ENCODE measurements at places on chromosomes 7 and 10. TPM values are rescaled to one million over a fixed set of nuclear protein-coding genes. Genes with fewer than 3 reads are reported as not detected.

GRCh38 chr10:119421891-119422681, 120.4 kb downstream of the RGS10 start:
- DNase-seq = no peak

GRCh38 chr10:75910032-75910431, 478.6 kb downstream of the LRMDA start:
- DNase-seq = no peak

- DNase-seq = no peak
Observed at GRCh38 chr10:117534321-117535297, 7.9 kb upstream of the EMX2 start.

- no peak for DNase-seq
Observed at GRCh38 chr7:134784251-134785049, 5.0 kb downstream of the CALD1 start.

DNA sequence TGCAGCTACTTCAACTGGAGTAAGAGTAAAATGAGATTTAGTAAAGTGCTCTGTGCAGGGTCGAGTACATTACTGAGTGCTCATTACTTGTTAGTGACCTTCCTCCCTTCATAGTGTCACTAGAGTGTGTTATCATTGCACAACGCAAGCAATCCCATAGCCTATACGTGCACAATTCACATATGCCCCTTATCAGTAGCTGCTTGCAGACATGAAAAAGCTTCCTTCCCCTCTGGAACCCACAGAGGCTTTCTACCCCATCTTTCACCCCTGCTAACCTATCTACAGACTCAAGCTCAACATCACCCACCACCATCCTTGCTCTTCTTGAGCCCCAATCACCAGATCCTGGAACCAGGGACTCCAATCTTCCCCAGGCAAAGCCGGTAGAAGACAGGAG, 59.3 kb downstream of the C7orf25 start:
- DNase-seq = no peak

DNA sequence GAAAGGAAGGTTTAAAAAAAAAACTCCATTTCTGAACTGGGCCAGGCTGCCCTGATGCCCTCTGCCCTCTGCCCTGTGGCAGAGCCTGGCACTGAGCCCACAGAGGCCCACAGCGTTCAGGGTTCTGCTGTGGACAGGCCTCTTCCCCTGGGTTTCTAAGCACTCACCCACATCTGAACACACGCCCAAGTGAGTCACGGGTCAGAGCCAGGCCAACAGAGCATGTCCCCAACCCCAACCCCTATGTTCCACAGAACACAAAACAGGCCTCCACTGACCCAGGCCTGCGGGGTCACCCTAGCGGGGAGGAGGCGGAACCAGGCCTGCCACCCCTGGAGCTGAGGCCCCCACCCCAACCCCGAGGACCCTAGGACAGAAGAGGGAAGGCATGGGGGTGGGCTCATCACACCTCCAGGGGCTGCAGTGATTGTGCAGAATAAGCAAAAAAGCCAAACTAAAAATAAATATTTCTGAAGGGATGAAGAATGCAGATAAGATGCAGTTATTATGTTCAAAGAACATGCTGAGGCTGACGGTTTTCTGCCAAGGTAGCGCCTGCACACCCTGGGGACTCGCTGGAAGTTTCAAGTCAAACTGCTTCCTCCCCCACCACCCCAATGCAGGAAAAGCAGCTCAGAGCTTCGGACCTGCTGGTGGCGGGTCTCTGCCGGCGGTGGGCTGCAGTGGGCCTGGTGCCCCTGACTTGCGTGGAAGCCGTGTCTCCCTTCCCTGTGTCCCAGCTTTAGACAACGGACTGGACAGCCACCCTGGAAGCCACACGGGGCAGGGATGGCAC, 5.4 kb downstream of the WDR86 start:
- no peak for DNase-seq

DNA sequence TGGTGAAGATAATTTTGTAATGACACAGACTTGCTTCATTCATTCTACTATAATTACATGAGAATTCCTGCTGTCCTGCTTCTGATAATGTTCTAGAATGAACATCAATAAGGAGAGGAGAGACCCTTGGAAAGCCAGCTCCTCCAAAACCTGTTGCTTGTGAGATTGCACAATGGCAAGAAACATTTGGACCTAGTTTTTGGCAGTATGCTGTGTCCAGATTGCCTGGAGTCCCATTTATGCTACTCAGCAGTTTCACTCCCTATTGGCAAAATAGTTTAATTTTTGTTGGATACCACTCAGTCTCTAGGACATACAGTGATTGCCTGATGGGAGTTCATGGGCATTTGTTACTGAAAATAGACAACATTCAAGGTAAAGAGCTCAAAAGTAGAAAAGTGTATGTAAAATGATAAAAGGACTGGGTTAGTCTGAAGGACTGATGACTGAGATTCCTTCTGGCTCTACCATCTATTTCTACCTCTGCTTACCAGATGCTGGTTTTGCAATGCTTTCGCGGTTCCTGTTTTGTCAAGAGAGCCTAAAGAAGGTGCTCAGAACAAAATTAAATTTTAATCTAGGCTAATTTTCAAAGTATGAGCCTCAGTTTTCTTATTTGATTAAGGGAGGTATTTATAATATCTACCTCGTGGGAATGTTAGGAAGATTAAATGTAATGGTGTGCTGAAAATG, 8.0 kb upstream of the ACTR3B start:
- DNase-seq = no peak

GRCh38 chr7:1725199-1725690, 55.2 kb downstream of the ELFN1 start:
- DNase-seq = no peak

DNA sequence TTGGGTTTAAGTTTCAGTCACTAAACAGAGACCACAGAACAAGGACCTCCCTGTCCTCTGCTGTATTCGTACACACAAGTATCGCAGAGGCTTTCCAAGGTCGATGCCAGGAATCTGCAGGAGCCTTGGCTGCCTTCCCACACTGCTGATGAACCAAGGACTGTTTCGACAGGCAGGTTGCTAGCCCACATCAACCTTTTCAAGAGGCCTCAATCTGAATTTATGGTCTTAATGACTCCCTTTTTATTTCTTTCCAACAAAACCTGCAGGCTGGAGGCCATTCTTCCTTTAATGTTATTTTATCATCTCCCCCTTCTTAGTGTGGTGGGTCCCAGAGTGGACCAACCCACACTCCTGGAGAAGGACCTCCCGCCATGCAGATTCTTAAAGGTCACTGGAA, 45.6 kb downstream of the JCAD start:
- no peak for DNase-seq

DNA sequence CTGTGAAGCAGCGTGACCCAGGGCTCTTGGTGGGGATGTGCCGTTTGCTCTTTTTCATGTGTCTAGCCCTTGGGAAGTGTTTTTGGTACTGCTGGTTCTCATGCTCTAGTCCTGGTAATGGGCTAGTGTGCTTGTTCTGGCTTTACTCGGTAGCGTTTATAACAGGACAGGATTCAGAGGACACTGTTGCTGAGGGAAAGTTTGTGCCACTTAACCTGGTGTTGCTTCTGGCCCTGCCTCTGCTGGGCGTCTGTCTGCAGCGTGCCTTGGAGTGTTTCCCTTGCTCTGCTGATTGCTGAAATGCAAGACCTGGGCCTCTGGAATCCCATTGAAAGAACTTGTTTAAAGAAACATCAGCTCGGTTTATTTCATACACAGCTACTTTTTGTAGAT, 35.0 kb downstream of the INPP5A start:
- DNase-seq = no peak

DNA sequence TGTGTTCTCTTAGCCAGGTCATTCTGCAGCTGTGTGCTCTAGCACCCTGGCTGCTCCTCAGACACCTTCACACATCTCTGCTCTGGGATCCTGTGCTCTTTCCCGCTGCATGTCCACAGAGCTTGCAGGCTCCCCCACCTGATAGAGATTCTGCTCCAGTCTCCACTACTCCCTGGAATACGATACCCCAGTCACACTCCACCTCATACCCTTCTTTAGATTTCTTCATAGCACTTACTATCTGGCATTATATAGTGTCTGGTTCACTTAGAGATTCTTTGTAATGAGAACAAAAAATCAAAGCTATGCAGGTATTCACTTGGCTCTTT, 88.0 kb downstream of the CELF2 start:
- no peak for DNase-seq

DNA sequence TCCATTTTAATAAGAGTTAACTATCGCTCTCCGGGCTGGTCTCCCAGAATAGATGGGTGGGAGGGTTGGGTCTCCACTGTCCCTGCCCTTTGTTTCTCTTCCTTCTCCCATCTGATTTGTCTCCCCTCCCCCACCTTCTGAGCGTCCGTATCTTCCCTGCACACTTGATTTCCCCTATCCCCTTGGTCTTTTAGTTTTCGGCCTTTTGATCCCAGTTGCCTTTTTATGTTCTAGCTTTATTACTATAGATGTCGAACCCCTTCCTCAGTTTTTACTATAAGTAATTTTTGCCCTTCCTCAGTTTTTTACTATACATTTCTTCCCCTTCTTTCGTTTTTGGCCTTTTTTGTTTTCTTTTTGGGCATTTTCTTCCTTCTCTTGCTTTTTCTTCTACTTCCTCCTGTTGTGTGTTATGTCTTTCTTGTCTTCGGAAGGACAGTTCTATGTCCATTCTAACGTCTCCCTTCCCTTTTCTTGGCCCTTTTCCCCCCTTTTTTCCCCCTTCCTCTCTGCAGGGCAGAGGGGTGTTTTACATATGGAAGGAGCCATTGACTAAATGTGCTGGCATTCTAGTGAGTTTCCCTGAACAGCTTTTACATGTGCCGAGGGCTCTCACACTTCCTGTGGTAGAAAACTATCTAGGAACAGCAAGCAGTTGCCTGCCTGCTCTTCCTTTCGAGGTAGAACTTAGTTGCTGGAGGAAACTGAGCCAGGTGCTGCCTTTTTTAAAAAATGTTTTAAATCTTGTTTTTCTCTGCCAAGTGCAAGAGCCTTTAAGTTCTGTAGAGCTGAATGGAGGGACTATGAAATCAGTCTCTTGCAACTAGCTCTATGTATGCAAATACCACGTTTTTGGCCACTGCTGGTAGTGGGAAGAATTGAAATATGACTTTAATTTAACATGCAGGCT, 2.8 kb downstream of the TET1 start:
- no peak for DNase-seq

DNA sequence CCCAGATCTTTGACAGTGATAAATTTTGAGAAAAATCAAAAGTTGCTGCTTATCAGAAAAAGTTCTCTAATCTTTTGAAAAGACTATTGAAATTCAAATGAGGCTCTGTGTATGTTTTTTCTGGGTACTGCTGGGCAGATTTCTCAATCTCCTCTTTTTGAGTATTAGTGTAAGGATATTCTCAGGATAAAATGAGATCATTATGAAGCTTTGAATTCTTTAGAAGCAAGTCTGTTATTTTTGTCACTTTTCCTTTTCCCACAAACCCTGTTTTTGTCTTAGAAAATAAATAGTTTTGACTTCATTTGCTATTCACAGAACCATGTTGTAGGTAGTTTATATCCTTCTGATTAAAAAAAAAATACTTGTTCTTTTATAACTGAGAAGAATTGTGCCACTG, 7.9 kb downstream of the STAM start:
- no peak for DNase-seq

DNA sequence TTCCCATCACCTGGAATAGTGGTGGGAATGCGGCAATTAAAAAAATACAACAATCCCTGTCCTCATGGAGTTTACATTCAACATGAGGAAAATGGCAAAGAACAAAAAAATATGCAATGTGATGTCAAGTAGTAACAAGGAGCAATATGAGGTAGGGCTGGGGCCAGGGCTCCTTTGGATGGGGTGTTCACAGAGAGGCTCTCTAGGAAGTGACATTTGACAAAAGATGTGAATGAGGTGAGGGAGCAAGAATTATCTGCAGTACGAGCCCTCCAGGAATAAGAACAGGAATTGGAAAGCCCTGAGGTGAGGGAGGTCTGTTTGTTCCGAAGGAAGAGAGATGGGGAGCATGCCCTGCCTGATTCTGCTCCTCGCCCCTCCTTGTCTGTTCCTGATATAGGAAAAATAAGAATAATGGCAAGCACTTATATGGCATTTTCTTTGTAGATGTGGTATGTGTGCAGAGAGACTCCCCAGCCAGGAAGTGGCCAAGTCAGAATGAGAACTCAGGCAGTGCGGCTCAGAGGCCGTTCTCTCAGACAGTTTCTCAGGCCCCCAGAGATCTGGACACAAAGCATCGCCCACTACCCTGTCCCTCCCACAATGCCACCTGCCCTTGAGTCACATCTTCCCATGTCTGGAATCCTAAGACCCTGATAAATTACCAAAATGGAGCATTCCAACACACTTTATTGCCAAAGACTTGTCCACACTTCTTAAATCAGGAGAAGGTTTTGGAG, 105.6 kb downstream of the APBB1IP start:
- DNase-seq = peak; percentile 32

- DNase-seq = no peak
Observed at GRCh38 chr10:84225427-84226173, at the start of gene LRIT2. LRIT2 (minus strand) TSS chr10:84225544; CDS start chr10:84225520, 24 bp downstream.

GRCh38 chr10:46014683-46015405, 15.6 kb downstream of the NCOA4 start:
- no peak for DNase-seq

DNA sequence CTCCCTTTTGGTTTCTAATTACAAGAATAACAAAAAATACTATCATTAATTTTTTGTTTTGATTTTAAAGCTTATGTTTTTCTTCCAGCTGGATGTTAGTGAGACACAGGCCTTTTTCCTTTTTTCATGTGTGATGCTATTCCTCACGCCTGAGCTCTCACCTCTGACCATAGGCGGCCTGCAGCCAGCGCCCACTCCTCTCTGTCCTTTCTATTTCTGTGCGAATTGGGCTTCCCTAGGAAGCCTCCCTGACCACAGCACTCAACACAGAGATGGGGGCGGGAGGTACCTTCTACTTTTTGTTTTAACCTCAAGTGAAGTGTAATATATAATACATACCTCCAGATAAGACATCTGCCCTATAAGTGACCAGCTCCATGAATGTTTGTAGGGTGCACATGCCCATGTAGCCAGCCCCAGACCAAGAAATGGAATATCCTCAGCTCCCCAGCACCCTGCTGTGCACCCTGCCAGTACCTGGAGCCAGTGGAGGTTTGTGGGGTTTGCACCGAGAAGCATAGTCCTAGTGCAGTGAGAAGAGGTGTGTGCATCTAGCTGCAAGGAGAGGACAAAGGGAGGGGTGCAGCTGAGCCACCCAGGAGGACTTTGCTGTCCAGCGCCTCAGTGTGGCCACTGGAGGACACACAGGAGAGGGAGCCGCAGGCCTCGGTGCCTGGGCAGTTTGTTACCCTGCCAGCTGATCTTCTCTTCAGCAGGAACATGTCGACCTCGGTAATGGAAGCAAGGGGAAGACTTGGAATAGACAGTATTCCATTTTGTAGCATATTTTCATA, 38.5 kb downstream of the BNIP3 start:
- DNase-seq = peak; percentile 40

GRCh38 chr7:83691095-83691494, 42.2 kb upstream of the SEMA3E start:
- DNase-seq = no peak

GRCh38 chr7:20598459-20599309, 16.8 kb upstream of the ABCB5 start:
- DNase-seq = no peak

The CFAP70 gene
- 0.33 TPM for total RNA-seq

The SLC35G1 gene
- 3.0 TPM for total RNA-seq

The NT5C3A gene
- 42.8 TPM for total RNA-seq

The HOXA10 gene
- total RNA-seq = not detected

The TRDMT1 gene
- total RNA-seq = 5.8 TPM

The ZNF365 gene
- total RNA-seq = 1.4 TPM

The GDF2 gene
- not detected for total RNA-seq

The ZNF680 gene
- 13.5 TPM for total RNA-seq
